ENCODE measurements at places on chromosomes 12 and 14.

GRCh38 chr12:59403259-59403932, 192.4 kb upstream of the SLC16A7 start:
- DNase-seq, result peak; percentile 70

GRCh38 chr12:3243376-3244084, 166.4 kb downstream of the TSPAN9 start:
- DNase-seq, result no peak

GRCh38 chr12:91396293-91396692, 213.7 kb upstream of the DCN start:
- DNase-seq, result no peak

GRCh38 chr14:70416725-70417349, at the start of gene SYNJ2BP:
SYNJ2BP (minus strand) TSS chr14:70417090; CDS start chr14:70416963, 127 bp downstream.
- DNase-seq, result peak; percentile 81

GRCh38 chr12:103768467-103769123, 72.4 kb downstream of the NT5DC3 start:
- no peak for DNase-seq

DNA sequence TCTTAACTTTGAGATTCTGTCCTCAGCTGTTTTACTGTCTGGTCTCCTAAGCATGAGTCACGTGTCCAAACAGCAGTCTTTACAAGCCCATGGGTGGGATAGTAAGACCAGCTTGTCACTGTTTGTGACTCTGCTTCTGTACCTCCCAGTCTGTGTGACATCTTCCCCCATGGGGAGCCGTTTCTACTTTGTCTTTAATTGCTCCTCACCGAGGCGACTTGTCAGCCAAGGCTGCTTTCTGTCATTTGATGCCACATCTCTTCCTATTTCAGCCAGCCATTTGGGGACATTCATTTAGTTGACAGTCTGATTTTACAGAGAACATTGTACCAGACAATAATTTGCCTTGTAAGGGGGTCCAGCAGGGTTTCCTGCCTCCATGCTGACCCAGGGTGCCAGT, 534.8 kb downstream of the NRXN3 start:
- DNase-seq, result no peak

- peak; percentile 73 for DNase-seq
These were observed 1.1 kb upstream of the TRAF3 start for GRCh38 chr14:102775855-102776760.

GRCh38 chr14:69688299-69688649, 76.9 kb downstream of the SUSD6 start:
- no peak for DNase-seq

GRCh38 chr14:38989922-38990546, 113.0 kb downstream of the SEC23A start:
- peak; percentile 39 for DNase-seq

DNA sequence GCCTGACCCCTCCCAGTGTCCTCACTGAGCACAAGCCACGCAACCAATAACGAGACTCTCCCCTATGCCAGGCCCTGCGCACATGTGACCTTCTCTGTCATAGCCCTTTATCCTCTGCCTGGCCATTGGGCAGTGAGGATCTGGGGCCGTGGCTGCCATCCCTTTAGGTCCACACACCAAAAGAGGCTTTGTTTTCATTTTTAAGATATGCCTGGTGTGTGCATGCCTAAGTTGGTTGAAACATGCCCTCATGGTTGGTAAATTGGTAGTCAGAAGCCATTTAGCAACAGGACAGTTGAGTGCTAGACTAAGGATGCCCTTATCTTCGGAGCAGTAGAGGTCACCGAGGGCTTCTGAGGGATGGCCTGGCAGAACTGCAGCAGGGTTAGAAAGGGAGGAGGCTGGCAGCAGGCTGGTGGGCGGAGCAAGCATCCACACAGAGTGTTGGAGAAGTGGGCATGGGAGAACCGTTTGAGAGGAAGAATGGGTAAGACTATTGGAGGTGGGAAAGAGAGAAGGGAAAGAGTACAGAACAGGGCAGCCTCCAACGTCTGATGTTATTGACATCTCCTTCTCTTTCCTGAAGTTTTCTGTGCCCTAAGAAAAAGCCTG, 75.1 kb downstream of the SLC24A4 start:
- DNase-seq, result no peak

DNA sequence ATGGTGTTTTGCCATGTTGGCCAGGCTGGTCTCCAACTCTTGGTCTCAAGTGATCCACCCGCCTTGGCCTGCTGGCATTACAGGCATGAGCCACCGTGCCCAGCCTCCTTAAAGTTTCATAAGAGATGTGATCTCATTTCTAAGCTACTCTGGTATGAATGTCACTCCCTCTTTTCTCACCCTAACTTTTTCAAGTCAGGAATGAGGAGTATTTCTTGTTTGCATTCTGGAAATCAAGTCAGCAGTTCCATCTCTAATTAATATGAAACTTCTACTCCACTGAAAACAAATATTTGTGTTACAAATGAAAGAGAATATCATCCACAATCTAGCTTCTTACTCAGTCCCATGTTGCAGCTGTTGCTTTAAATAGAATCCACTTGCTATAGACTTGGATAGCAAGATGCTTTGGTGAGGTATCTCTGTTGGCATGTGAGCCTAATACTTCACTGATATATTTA, 61.3 kb downstream of the ARF6 start:
- DNase-seq, result no peak

Data from M059J (cell line).